ENCODE measurements at places on chromosomes 2 and 18.

DNA sequence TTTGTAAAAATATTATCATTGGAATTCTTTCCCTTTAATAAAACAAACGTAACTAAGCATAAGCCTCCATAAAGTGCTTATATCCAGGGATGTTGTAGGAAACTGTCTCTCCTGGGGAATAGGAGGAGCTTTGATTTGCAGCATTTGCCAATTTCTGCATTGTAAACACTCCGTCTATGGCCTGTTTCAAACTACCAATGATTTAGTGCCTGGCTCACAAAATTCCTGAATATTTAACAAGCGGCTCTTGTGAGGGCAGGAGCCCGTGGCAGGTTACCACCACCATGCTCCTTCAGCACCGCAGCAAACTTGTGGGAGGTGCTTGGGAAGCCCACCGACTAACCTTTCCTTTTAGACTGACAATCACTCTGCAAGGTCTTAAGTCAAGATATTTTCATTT, 520.3 kb downstream of the SOX11 start:
- DNase-seq, result no peak

DNA sequence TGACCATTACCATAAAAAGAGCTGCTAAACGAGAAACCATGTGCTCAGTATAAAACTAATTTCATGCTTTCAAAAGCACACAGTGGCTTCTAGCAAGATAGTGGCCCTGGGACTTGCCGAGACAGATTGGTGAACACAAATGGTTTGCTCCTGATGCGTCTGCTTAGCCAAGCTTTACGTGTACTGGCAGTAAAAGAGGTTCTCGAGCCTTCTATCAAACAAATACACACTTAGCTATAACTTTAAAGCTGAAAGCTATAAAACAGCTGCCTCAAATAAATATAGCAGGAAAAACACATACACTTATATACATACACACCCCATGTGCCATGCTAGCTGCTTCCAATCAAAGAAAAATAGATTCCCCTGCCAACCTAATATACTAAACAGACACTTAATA, 117.0 kb downstream of the ZNF385B start:
- no peak for DNase-seq

GRCh38 chr2:159186462-159186861, 100.0 kb downstream of the WDSUB1 start:
- no peak for DNase-seq

- no peak for DNase-seq
These were observed 616.7 kb downstream of the GALR1 start for GRCh38 chr18:77866351-77866750.

GRCh38 chr2:144165599-144166250, 354.2 kb downstream of the ZEB2 start:
- no peak for DNase-seq

GRCh38 chr2:128315122-128315828, 3.4 kb downstream of the HS6ST1 start:
- no peak for DNase-seq

DNA sequence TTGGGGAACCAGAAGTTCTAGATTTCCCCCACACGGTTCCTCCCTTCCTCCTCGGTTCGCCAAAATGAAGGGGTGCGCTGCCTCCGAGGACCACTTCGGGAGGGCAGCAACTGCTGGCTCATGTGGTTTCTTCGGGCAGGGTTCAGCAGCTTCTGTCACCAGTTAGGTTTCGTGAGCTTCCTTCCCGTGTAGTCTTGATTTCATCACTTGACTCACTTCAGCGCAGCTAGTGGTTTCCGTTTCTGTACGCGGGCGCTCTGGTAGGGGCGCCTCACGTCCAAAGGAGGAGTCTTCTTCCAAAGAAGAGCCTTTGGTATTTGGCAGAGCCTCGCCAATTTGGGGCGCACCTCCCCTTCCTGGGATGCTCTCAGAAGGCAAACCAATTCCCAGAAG, 485 bp upstream of the GALNT3 start:
- DNase-seq, result peak; percentile 55

- no peak for DNase-seq
These were observed 671.0 kb upstream of the ACVR2A start for GRCh38 chr2:147173798-147174197.

DNA sequence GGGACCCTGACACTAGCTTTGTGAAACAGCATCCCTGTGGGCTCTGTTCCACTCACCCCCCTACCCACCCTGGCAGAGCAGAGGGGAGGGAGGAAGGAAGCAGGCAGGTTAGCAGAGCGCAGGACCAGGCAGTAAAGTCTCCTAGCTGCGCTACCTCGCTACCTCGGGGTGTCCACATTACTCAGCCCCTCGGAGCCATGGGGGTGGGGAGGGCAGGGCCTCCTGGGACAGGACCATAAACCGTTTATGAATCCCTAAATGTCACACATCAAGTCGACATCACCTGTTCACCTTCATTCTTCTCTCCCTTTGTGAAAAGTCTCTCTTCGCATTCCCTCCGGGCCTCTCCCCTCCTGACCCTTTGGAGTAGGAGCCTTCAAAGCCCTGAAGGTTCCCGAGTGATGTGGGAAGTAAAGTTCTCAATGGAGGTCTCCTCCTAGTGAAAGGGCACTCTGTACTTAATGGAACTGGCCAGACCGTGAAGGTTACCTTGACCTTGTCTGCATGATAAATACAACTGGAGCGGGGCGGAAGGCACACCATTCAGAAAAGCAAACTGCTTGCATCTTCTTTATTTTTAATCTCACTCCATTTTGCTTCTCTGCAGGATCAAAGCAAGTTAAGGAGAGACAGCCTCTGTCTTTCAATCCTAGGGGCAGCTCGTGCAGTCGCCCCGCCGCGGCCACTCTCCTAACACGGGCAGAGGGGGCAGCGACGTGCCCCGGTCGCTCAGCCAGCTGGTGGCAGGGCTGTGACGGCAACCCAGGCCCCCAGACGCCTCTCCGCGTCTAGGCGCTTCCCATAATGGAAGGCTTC, 23.7 kb upstream of the SMAD7 start:
- no peak for DNase-seq

DNA sequence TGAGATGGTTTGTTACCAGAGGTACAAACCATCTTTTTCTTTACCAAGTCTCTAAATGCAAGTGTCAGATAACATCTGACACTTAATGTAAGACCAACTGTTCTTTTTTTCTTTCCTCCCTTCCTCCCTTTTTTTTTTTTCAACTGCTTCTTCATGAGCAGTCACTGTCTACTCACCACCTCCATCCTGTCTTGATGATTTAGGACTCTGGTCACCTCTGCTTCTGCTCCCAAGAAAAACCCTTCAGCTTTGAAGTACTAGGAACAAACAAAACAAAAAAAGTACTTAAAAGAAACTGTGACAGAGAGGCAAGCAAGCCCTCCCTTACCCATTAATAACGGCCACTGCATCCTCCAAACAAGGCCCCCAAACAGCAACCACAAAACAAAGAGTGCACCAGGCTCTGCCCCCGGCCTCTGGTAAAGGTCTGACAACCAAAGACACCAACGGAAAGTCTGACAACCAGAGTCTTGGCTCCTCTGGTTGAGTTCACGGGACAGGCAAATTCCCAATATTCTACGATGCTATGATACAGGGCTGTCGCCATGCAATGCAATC, 141.0 kb downstream of the ARL4C start:
- DNase-seq, result no peak

GRCh38 chr2:182862091-182862490, 4.3 kb downstream of the FRZB start:
- DNase-seq, result no peak

GRCh38 chr18:26262156-26262555, 35.9 kb downstream of the TAF4B start:
- no peak for DNase-seq

DNA sequence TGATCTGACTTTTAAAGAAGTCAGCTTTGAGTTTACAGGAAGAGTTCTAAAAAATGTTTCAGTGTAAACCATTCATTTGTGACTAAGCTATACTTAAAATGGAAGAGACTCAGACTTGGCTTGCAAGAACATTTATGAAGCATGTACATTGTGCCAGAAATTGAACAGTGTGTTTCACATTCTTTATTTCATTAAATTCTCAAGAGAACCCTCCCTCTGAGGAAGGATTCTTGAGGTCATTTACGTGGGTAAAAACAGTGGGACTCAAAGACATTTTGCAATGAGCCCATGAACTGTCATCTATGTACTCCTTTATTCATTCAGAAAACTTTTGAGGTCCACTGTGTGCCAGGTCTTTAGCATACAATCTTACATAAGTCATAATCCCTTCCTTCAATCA, 143.6 kb upstream of the ZNF521 start:
- DNase-seq, result no peak

DNA sequence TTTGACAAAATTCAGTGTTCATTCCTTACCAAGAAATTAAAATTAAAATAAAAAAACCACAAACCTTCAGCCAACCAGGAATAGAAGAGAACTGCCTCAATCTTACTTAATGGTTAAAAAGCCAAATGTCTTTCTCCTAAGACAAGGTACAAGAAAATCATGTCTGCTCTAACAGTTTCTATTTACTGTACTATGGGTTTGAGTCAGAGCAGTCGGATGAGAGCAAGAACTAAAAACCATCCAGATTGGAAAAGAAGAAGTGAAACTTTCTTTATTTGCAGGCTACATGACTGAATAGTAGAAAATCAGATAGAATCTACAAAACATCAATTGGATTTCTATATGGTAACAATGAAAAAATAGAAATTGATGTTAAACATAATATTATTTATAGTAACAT, 555.5 kb upstream of the TNP1 start:
- no peak for DNase-seq

DNA sequence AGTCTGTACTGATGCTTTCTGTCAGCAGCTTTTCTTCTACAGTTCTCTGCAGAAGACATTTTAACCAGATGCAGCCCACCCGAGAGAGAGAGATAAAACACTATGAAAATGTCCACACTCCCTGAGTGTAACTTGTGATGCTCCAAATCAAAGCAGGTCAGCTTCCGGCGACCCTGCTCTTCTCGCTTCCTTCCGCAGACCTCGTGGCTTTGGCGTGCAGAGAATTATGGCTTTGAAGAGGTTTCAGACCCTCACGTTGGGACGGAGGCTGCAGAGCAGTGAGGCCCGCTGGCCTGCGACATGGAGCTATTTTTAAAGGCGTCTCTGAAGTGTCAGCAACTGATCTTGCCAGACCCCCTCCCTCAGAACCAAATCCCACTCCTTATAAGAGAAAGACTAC, 41.8 kb downstream of the TMEM163 start:
- peak; percentile 22 for DNase-seq

- DNase-seq, result no peak
These were observed 660.1 kb downstream of the ADCYAP1 start for GRCh38 chr18:1564793-1565192.

DNA sequence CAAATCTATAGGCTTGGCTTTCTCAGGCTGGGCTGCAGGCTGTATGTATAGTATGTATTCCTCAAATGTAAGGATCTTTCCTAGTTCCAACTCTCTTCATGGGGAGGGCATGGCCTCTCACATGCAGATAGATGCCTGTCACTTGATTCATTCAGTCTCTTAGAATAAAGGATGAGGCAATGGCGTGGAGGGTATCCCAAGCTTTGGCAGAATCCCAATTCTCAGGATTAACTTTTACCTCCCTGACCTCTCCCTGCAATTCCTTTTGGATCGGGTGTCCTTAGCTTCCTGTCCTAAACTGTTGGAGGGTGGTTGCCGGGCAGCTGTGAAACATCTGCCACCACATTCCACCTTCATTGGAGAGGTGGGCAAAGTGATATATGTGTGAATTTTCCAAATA, 80.3 kb downstream of the INSIG2 start:
- DNase-seq, result no peak

DNA sequence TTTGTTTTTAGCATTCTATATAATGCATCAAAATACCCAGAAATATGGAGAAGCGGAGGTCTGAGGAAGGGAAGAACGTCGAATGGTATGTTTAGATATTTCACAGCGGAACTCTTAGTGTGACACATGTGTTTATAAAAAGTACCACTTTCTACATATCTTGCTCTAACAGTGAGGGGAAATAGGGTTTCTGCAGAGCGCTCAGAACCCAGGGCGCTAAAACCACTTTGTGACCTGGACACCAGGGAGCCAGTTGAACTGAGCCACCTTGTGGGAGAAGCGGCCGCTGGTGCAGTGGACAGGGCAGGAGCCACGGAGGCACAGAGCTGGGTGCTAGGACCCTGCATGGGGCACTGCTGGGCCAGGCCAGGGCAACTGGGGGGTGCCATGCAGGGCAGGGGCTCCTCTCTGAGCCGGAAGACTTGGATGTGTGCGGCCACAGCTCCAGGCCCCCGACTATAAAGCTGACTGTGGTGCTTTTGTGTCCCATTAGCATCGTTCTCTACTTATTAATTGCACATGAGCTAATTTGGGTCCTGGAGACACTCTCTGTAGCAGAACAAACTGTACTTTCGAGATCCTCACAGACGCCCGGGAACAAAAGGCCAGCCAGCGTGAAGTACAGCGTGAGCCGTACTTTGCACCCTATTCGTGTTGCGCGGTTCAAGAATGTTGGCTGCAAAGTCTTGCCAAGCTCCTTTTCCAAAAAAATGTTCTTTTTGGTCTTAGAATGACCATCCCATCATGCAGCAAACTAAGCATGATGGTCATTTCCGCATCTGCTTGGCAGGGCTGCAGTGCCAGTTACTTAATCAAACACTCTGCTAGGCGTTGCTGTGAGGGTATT, 151.9 kb upstream of the ALKAL2 start:
- no peak for DNase-seq

DNA sequence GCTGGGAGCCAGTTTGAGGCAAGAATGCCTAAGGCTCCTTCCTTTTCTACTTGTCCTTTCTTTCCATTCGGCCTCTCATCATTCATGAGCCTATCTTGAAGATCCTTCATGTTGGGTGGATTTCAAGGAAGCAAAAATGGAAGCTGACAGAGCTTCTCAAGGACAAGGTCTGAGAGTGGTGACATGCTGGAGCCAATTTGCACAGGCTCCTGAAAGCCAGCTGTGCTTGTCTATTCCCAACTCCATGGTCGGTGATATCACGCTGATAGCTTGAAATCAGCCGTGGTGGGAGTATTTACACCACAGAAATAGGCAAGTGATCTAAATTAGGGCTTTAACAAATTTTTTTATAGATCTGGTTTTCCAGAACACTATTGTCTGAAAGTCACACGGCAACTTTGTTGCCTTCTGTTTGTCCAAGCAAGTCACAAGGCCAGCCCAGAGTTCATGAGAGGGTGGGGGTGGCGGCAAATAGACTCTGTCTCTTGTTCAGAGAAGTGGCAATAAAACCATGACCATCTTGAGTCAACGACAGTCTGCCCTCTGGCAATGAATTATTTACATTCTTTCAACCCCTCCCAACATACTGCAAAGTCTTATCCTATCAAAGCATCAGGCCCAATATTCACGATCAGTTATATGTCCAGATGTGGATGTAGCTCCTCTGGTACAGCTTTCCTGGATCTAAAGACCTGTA, 49.9 kb upstream of the SLC35F5 start:
- no peak for DNase-seq
